ENCODE measurements at places on chromosomes 12 and 14.
A peak's percentile ranks its signal among the peaks of the same experiment; 100 is the strongest.

GRCh38 chr12:108788076-108788782 is 56.9 kb upstream of the CORO1C start:
- no peak for DNase-seq

DNA sequence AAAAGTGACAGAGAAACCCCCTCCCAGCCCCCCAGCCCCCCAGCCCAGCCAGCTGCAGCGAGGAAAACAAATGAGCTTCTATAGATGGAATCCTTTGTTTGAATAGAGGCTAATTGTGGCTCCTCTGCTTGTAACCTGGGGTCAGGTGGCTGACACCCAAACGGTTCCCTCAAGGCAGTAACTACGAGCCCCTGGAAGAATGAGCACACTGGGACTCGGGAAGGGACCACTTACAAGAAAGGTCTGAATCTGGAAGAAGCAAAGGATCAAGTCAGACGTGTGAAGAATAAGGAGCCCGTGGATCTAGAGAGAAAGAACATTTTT is 108.7 kb upstream of the FUT8 start:
- no peak for DNase-seq

- no peak for DNase-seq
Measured at GRCh38 chr12:111574797-111575443, 24.2 kb downstream of the ATXN2 start.

DNA sequence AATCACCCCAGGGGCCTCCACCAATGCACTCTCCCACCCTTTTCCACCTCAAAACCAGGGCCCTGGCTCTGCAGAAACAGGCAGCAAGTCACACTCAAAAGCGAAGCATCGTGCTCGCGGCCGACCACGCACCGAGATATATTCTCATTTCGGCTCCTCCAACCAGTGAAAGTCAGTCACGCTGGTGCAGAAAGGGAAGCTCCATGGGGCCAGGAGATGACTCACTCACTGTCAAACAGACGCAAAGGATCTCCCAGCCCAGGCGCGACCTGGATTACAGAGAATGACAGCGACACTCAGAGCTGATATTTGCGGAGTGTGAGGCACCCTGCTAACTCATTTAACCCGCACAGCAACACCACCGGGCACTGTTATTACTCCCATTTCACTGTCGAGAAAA is 173.6 kb downstream of the CALM1 start:
- DNase-seq = no peak

- no peak for DNase-seq
Measured at GRCh38 chr12:106915635-106916026, 40.1 kb upstream of the TMEM263 start.

DNA sequence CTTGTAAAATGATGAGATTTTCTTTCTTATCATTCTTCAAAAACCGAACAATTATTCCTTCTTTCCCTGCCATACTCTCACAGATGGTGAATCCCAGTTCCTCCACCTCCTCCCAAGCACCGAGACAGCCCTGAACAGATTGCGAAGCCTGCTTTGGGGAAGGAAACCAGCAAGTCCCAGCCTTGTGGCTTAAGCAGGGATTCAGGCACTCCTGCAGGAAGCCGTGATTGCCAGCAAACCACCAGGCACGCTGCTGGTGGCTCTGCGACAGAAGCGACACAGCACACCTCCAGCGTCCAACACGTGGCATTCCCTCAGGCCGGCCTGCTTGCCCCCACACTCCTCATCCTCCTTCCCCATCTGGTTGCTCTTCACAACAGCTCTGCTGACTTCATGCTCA is 237.7 kb downstream of the GXYLT1 start:
- no peak for DNase-seq

GRCh38 chr14:57492859-57493258 is 798 bp downstream of the CCDC198 start:
- peak; percentile 59 for DNase-seq

DNA sequence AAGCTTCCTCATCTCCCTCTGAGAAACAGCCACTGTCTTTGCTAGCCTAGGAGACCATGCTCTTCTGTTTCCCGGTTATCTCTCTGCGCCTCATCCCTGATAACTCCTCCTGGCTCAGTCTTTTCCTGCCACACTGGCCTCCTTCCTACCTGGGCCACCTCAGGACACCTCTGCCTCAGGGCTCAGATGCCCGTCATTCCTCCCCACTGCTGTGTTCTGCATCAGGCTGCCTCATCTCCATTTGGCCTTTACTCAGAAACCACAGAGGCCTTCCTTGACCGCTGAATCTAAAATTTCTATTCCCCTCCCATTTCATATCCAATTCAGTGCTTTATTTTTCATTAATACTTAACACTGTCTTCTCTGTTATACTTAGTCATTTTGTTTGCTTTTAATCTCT is 311.0 kb upstream of the RGS6 start:
- no peak for DNase-seq

- DNase-seq = no peak
Measured at GRCh38 chr12:132514216-132514820, 24.4 kb downstream of the FBRSL1 start.

DNA sequence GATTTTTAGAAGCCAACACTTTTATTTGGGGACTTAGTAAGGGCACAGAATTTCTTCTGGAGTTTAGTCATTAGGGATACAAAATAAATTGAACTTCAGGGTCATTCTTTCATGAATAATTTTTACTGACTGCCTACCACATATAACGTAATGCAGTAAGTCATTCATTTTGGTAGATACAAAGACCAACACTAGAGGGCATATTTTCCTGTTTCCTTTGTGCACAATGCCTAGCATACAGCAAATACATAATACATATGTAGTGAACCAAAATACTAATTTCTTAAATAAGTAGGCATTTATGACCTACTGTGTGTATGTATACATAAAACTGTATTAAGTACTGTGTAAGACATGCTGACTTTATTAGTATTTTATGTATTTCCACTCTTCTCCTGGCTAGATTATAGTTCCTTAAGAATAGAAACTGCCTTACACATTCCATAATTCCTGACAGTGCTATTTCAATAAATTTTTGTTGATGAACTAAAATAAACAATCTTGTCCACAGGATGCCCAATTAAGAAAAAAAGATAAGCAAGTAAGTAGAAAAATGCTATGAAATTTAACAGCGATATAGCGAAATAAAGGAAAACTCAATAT is 47.9 kb downstream of the PPP1R12A start:
- DNase-seq = peak; percentile 14

GRCh38 chr12:40376533-40377267 is 151.9 kb downstream of the LRRK2 start:
- no peak for DNase-seq

DNA sequence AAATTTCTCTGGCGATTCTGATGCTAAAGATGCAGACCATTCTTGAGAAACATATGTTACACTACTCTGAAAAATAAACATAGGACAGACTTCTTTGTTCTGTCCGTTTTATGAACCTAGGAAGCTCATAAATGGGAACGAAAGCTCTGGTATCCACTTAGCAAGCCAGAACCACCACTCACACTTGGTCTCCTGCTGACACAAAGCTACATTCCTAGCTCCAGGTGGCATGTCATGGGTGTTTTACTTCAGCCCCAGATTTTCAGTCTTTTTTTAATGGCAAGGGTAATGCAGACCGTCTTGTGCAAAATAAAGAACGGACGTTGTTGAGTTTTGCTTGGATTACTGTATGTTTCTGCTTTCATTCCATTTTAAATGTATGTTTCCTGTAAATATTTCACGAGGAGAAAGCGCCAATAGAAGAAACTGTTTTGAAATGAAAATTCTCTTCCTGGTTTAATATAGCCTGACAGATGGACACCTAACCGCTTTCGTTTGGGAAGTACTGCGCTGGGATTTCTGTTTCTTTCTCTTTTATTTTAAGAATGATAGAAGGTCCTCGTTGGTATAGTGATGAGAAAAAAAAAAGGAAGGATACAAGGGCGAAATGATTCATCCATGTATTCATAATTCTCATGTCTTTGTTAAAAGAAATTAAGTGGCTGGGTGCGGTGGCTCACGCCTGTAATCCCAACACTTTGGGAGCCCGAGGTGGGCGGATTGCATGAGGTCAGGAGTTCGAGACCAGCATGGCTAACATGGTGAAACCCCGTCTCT is 871 bp upstream of the COQ5 start:
- peak; percentile 49 for DNase-seq

- DNase-seq = no peak
Measured at GRCh38 chr12:32135967-32136366, 29.3 kb downstream of the BICD1 start.

- peak; percentile 95 for DNase-seq
Measured at GRCh38 chr14:74018586-74019407, at the start of the genes BBOF1 and ENTPD5. Gene BBOF1 (plus strand): TSS chr14:74019349. CDS start chr14:74019479, 130 bp downstream. Gene ENTPD5 (minus strand): TSS chr14:74019288. CDS start chr14:73988102, 31,186 bp downstream.

GRCh38 chr12:12736759-12737676 is 19.9 kb downstream of the CDKN1B start:
- DNase-seq = no peak

- peak; percentile 9 for DNase-seq
Measured at GRCh38 chr12:31524791-31525495, 66.0 kb downstream of the DENND5B start.

DNA sequence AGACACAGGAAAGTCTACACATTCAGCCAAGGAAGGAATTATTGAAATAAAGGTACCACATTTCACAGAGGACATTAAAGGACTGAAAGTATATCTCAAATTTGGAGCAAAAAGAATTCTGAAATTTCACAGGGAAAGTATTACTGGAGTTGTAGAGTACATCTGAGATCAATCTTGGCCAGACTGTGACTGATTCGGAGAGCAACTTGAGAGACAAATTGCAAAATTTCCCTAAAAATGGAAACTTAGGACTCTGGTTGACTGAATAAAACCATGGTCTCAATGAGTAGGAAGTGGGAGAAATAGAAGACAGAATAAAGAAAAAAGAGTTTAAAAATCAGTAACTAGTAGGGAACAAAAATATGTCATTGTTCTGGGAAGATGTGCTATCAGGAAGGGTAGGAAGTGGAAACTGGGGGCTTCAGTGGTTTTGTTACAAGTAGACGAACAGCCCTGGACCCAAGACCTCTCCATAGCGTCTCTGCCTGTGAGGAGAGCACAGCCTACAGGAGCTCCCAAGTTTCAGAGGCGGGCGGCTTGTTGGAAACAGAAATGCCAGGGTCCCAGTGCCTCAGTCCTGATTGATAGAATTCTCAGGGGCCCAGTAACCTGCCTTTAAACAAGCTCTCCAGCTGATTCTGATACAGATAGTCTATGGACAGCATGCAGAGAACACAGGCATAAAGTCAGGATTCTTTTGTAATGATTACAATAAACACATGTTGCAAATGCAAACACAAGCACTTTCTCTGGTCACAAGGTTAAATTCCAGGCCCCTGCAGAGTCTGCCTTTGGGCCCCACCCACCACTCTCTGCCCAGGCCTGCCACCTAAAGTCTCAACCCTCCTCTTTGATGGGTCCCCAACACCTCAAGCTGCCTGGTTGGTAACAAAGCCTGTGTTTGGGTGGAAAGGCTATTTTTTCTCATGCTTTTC is 63.1 kb downstream of the BBS10 start:
- no peak for DNase-seq

DNA sequence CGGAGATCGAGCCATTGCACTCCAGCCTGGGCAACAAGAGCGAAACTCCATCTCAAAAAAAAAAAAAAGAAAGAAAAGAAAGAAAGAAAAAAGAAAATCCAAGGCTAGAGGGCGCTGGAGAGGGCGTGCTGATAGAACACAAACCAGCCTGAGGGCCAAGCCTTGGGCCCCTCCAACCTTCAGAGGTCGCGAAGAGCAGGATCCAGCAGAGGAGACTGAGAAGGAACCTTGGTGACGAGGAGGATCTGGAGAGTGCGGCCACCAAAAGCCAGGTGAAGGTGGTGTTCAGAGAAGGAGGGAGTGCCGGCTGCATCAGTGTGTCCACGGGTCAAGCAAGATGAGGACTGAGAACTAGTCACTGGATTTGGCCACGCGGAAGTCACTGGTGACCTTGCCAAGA is 4.1 kb upstream of the DYNC1H1 start:
- no peak for DNase-seq

GRCh38 chr14:91897106-91897701 is 29.9 kb upstream of the TC2N start:
- no peak for DNase-seq

- no peak for DNase-seq
Measured at GRCh38 chr14:94612174-94612573, at the start of gene SERPINA3. Gene SERPINA3 (plus strand): TSS chr14:94612391. CDS start chr14:94614442, 2,051 bp downstream.

- peak; percentile 61 for DNase-seq
Measured at GRCh38 chr14:96424109-96424989, 32.4 kb downstream of the AK7 start.

- no peak for DNase-seq
Measured at GRCh38 chr12:109744986-109745942, 31.6 kb downstream of the FAM222A start.

DNA sequence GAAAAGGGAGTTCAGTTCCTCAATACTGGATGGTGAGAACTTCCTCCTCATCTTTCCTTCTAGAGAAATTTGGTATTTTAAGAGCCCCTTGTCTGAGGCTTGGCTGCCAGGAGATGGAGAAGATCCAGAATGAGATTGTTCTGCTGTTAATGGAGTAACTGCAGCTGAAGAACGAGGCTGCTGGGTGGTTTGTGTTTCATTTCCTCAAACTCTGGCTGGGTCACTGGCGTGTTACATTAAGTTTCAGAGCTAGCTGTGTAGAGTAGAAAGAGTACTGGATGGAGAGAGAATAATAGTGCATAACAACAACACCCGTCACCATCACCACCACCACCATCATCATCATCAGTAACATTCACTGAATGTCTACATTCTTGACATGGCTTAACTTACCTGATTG is 325.0 kb upstream of the TBX3 start:
- DNase-seq = no peak

DNA sequence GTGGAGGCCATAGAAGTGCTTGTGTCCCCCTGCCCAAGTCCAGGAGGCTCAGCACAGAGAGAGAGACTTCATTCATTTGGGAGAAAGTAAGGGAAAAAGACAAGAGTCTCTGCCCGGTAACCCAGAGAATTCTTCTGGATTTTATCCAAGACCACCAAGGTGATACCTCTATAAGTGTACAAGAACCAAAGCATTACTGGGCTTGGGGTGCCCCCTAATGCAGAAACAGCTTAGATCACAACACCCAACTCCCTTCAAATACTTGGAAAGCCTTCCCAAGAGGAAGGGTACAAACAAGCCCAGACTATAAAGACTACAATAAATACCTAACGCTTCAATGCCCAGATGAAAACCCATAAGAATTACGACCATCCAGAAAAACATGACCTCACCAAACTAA is 119.7 kb upstream of the PDE3A start:
- no peak for DNase-seq

DNA sequence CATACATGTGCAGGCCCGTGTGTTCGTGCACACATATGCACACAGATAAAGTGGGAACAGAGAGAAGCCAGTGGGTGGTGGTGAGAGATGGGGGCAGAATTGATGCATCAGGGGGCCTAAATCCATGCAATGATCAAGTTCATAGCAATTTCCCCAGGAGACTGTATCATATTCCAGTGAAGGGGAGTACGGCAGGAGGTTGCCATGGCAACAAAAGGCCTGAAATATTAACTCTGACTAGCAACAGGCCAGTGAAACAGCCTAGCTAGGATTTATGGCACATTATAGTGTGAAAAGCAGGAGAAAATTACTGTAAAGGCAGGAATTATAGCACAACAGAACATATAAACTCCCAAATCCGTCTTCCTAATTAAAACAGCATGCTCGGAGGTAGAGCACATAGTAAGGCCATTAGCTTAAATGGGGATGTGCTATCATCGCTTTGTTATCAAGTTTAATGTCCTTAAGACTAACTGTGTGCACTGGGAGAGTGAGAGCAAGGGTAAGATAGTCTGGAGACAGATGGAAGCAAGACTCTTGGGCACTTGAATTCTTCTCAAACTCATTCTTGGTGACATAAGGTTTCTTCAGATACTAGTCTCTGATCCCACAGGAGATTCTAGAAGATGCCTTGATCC is 806.3 kb downstream of the DIO2 start:
- no peak for DNase-seq

GRCh38 chr14:69355154-69355597 is 42.9 kb downstream of the ERH start:
- DNase-seq = no peak
